RCC 7860 (cell line): ENCODE measurements at places on chromosomes 7 and 10.

DNA sequence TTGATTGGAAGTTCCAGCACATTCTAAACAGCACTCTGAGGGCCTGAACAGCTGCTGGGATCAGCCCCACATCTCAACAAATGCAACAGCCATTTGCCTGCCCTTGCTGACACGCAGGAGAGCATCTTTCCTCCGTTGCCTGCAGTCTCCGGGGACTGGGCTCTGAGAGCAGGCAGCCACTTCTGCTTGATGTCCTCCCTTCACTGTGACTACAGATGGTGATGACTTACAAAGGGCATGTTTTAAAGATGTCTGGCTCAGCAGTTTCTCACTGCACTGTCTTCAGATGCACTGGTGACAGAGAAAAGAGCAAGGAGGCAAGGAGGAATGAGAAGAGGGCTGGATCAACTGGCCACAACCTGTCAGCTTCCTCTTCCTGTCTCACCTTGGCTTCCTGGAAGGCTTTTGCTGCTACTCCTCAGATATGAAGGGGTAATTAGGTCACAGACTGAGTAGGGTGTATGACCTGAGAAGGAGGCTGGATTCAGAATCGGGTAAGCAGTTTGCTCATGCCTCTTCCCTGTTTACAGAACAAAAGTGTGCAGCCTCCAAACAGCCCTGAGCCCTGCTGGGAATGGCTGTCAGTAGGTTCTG is 143.5 kb upstream of the GHITM start:
- no peak for DNase-seq

DNA sequence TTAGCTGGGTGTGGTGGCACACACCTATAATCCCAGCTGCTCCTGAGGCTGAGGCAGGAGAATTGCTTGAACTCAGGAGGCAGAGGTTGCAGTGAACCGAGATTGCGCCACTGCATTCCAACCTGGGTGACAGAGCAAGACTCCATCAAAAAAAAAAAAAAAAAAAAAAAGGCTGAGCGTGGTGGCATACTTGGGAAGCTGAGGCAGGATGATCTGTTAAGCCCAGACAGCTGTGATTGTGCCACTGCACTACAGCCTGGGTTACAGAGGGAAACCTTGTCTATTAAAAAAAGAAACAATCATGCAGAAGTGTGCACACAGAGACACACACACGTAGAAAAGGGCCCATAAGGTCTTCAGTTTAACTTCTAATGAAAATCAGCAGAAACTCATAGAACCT is 150.6 kb downstream of the TPST1 start:
- no peak for DNase-seq

DNA sequence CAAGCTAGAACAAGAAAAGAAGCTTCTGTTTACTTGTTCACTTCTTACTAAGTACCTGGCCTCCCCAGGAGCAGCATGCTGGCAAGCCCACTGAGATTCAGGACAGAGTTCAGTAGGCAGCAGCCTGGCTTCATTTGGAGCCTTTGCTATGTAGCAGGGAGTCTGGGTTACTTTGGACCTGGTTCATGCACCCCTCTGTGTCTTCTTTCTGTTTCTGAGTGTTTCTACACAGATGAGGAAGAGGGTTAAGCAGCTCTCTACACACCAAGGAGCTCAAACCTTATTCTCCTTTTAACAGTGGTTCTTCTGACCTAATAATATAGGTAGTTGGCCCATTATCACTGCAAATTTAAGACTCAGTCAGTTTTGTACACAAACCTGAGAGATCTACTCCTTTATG is 152.9 kb downstream of the ARID5B start:
- DNase-seq = no peak

DNA sequence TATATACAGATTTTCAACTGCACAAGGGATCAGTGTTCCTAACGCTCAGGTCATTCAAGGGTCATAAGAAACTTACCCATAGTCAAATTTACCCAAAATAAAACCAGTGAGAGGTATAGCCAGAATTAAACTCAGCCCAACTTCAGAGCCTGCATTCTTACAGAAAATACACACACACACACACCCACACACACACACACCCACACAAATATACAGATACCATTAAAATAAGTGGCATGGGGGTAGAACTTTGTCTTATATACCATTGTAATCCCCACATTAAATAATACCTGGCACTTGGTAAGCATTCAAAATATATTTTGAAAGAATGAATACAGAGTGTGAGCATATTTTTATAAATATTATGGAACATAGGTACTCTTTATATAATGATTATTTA is 93.8 kb downstream of the CHCHD3 start:
- no peak for DNase-seq

DNA sequence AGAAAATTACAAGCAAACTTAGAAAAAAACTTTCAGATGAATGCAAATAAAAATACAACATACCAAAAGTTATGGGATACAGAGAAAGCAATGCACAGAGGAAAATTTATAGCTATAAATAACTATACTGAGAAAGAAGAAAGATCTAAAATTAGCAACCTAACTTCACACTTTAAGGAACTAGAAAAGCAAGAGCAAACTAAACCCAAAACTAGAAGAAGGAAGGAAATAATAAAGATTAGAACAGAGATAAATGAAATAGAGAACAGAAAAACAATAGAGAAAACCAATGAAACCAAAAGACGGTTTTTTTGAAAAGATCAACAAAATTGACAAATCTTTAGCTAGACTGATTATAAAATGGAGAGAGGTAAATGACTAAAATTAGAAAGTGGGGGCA is 9.6 kb upstream of the STRA8 start:
- DNase-seq = no peak

DNA sequence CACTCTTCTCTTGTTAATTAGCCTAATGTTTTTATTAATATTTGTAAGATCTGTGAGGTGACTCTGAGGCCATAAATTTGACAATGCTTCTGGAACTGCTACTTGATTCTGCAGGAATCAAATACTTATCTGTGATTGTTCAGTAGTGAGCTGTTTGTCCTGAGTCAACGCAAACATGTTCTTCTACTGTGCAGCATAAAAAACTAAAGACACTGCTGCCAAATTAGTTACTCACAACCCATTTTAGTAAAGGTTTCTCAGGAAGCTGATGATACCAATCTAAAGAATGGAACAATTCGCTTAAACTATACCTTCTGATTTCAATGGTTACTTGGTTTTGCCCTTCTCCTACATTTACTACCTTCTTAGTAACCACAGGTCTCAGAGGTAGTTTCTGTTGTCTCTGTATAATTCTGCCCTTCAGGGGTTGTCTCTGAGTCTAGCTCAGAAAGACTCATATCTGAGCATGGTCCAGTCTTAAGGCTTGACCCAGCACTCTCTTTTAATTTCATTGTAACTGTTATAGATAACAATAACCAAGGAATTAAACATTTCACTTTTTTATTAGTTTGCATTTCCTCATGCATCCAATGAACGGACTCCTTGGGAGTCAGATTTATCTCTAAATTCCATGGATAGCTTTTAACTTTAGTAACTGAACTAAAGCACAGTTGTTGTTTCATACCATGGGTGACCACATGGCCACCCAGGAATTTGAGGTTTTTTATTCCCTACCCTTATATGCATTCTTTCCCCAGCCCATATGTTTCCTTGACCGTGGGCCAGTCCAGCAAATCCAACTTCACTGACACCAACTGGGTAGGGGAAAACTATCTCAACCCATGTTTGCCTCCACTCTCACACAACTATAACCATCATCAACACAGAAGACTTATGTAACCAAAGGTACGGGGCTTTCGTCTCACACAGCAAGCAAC is 309.5 kb upstream of the TEX47 start:
- DNase-seq = no peak

DNA sequence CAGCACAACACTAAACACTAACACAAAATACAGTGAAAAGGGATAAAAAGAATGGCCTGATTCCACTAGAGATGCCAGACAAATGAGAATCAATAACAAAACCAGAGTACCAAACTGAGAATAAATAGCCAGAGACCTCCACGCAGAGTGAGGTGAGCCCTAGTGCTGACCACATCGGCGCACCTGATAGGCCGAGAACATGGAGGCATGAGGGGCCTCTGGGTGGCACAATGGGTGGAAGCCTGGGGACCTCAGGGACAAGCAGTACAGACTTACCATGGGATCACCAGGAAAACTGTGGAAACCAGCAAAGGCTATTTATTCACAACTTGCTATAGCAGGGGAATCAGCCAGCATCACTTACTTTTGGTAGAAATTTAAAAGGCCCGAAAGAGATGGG is 1.8 kb upstream of the CSGALNACT2 start:
- no peak for DNase-seq
